ENCODE measurements at places on chromosomes 6 and 20. TPM values are rescaled to one million over a fixed set of nuclear protein-coding genes. Genes with fewer than 3 reads are reported as not detected.

Gene FANCE
- polyA plus RNA-seq: 27.8 TPM

DNA sequence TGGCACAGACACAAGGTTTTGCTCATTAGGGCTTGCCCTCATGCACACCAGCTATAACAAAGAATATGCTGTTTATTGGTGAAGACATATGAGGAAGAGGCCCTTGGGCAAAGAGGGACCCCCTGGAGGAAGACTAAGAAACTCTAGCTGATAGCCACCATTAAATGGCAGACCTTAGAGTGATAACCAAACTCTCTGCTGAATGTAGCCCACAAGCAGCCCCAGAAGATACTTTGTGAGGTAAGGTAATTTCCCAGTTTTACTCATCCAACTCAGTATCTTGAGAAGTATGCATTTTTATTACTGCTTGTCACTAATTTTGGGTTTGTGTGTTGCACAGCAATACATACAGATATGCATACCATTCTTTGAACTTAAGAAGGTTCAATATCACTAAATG, 563.3 kb downstream of the DOK5 start:
- no peak for DNase-seq

GRCh38 chr20:34491226-34491931, 24.8 kb upstream of the DYNLRB1 start:
- DNase-seq: no peak

GRCh38 chr6:100228437-100228833, 234.4 kb upstream of the MCHR2 start:
- no peak for DNase-seq

DNA sequence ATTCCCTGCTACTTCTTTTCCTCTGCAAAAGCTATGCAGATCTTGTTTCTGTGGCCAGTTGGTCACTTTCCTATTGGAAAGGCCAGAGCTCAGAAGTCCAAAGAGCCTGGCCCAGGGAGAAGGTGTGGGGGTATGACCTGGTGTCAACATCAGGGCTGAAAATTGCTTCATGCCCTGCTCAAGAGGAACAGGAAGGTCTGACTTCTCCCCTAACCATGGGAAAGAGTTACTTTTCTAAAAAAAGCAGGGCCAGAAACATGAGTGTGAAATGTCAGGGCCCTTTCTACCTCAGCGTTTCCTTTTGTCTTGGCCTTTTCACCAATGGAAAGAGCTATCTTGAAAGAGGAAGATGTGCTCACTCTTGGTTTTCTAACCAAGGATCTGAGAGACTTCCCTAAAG, 117.4 kb downstream of the MAFB start:
- DNase-seq: no peak

GRCh38 chr6:138229663-138230179, 11.4 kb upstream of the PBOV1 start:
- DNase-seq: no peak

Gene BAG2
- polyA plus RNA-seq: 8.8 TPM

DNA sequence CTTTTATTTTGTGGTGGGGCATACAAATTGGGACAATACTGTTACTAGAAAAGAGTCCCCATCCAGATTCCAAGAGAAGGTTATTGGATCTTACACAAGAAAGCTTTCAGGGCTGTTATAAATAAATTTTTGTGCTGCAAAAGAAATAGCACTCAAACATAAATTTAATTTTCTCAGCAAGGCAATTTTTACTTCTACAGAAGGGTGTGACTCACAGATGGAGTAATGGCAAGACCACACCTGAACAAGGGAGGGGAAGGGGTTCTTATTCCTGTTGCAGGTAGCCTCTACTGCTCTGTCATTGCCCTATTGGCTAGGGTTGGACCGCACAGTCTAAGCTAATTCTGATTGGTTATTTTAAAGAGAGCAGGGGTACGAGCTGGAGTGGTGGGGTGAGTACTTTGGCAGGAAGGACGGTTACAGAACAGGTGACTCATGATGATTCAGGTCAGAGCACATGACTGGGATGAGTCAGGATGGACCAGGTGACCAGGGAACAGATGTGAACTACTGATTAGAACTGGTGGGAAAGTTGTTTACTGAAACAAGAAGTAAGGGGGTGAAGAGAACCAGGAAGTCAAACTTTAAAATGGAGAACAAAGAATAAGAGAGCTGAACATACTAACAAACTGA, 41.1 kb downstream of the CNR1 start:
- DNase-seq: no peak

DNA sequence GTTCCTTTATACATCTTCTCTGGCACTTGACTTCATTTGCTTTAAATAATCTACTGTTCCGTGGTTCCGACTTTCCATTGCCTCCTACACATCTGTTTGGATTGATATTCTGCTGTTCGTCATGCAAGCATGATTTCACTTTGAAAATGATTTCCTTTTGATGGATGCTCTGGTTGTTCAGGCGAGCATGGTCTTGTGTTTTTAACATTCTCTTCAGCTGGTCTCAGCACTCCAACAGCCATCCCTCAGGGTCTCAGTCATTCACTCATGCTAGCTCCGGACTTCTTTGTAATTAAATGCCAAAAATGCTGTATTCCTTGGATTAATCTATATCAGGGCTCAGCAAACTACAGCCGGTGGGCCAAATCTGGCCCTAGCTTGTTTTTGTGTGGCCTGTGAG, 27.2 kb upstream of the SPACA1 start:
- no peak for DNase-seq

Gene MCUR1
- 26.9 TPM for polyA plus RNA-seq

DNA sequence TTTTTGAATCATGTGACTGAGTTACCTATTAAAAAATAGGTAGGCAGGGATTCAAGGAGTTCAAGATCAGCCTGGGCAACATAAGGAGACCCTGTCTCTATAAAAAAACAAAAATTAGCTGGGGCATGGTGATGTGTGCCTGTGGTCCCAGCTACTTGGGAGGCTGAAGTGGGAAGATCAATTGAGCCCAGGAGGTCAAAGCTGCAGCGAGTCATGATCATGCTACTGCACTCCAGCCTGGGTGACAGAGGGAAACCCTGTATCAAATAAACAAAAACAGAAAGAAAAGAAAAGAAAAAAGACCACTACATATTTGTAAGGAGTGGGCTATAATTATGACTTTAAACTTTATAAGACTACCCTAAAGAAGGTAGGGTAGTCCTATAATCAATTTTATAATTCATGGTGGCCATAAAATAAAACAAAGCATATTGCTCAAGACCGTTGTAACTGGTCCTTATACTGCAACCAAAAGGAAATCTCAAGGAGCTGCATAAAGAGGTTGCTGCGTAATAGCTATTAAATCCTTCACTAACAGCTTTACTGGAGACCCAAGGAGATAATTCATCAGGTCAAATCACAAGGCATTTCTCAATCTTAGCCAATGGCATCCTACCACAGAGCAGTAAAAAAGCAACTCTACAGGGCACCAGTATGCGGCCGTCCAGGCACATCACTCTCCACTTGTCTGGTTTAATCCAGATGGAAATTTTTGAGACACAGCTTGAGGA, 13.5 kb downstream of the PIGU start:
- no peak for DNase-seq

- DNase-seq: no peak
These were observed 17.4 kb upstream of the PBOV1 start for GRCh38 chr6:138235693-138236092.

- no peak for DNase-seq
These were observed 440.0 kb upstream of the NOX3 start for GRCh38 chr6:155895641-155896040.

- DNase-seq: no peak
These were observed 12.0 kb downstream of the RTN4IP1 start for GRCh38 chr6:106617302-106617701.

- no peak for DNase-seq
These were observed 7.5 kb upstream of the TBX18 start for GRCh38 chr6:84771756-84772356.

DNA sequence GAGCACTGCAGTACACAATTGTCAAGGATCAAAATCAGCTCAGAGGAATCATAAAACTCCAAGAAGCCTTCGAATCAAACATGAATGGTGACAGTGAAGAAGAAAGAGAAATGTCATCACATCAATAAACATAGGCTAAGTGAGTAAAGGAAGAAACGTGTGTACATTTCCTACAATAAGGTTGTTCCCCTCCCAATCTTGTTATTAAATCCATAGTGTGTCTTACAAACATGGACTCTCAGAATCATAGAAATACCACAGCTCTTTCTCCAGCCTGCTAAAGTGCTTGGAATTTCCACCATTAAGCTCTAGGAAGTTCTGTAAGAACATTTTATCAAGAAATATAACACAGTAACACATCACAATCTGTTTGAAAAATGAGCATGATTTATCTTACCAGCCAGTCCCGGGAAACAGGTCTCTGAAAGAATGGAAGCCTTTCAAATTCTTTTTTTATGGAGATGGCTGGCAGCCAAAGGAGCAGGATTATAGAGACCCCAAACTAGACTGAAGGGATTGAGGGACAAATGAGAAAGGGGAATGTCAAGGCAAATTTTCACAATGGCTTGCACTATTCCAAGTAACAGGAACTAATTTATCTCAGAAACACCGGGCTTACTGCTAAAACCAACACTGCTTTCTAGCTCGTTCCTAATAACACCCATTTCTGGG, 4.5 kb upstream of the TNFAIP3 start:
- DNase-seq: no peak

DNA sequence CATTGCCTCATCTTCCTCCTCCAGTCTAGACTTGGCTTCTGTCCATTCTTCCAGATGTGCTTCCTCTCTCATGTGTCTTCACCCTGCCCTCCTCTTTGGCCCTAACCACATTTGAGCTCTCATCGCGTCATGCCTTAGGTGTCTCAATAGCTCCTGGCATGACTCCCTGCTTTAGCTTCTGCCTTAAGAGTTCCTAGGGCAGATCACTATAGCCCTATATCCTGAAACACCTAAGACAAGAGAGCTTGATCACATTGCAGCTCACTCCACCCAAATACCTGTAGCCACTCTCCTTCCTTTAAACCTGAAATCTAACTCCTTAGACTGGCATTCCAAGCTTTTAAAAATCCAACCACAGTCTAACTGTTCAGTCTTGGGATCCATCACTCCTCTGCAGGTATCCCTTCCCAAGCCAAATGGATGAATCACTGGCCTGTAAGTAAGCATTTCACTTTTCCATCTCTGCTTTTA, 69.0 kb upstream of the STXBP5 start:
- DNase-seq: no peak

Gene CLIC5
- polyA plus RNA-seq: 16.5 TPM

DNA sequence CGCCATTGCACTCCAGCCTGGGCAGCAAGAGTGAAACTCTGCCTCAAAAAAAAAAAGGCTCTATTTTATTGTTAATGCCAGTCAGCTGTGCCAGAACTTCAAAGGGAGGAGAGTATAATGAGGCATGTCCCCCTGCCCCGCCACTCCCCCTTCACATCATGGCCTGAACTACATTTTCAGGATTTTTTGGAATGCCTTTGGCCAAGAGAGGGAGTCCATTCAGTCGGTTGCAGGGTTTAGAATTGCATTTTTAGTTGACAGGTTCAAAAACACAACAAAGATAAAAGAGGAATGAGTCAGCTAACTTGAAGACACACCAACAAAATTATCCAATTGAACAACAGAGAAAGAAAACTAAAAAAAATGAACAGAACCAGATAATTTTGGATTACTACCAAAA, 59.1 kb downstream of the CEP43 start:
- DNase-seq: no peak

Gene ZNF343
- 8.4 TPM for polyA plus RNA-seq

Gene RAD21L1
- not detected for polyA plus RNA-seq

GRCh38 chr6:150503586-150504339, 95.9 kb upstream of the PLEKHG1 start:
- no peak for DNase-seq

Gene FKBP5
- polyA plus RNA-seq: 14.5 TPM

GRCh38 chr6:74735304-74735703, 470.5 kb downstream of the COL12A1 start:
- peak; percentile 81 for DNase-seq

GRCh38 chr6:106194949-106195921, 109.1 kb downstream of the PRDM1 start:
- no peak for DNase-seq

Gene GRM1
- polyA plus RNA-seq: 0.10 TPM

DNA sequence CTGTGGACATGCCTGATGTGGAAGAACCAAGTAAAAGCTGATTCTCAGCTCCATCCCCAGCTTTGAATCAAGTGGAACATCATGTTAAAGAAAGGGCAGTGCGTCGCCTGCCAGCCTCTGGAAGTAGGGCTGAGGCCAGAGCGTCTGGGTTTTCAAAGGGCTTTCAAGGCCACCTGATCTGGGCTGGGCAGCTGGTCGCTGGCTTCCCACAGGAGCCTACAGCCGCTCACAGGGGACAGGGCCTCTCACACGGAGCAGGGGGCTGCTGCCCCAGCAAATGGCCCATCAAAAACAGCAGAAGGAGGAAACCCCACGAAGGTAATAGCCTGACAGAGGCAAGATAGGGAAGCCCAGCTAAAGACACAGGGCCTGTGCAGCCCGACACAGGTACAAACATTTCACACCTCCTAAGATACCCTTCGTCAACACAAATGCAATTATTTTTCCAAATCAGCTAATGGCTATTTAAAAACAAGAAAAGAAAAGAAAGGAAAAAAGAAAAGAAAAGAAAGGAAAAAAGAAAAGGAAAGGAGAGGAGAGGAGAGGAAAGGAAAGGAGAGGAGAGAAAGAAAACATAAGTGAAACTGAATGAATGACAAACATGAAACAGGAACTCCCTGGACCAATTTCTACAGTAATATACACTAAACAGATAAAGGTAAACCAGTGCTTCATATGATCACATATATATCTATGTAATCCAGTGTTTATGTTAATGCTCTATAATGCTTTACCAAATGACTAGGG, 24.8 kb downstream of the RRBP1 start:
- DNase-seq: no peak

- no peak for DNase-seq
These were observed 166.9 kb upstream of the RNF24 start for GRCh38 chr20:4181956-4182945.

GRCh38 chr6:110951986-110952794, 6.3 kb upstream of the GTF3C6 start:
- DNase-seq: peak; percentile 19

DNA sequence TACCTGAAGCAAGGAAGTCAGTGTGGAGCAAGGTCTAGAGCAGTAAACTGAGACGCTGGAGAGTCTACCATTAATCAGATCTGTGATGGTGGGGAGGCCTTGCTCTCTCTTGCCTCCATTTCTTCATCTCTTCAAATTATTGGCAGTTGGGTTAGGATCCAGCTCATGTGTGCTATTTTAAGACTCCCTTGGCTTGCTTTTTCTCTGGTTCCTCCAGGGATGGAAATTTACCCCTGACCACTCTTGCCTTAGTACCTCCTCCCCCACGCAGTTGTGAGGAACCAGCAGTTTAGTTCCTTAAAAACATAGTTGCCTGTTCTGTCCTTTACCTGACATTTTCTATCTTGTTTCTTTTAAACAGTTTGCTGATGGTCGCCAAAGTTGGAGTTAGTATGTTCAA, 7.4 kb downstream of the TMEM14C start:
- DNase-seq: no peak

DNA sequence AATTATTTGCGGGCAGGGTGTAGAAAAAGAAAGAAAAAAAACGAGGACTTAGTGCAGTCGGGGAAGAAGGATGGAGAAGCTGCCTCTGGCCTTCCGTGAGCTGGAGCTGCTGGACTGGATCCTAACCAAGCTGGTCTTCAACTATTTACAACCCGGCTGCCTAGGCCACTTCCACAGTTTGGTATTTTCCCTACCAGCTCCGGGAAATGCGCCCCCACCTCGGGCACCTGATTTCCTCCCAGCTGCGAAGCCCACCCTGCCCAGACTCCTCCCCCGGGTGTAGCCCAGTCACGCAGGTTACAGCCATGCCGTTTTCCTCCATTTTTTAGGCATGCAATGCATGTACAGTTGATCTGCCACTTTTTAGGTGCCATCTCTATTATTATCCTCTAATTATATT, 21.2 kb downstream of the THEMIS start:
- DNase-seq: no peak

Gene TRDN
- 189 TPM for polyA plus RNA-seq

Gene LSM14B
- 91.1 TPM for polyA plus RNA-seq

Gene PFDN4
- polyA plus RNA-seq: 52.8 TPM

Data from hindlimb muscle (tissue), 1 donor.